ENCODE measurements at places on chromosomes 2 and 18.

GRCh38 chr2:144524118-144525009 is 4.4 kb upstream of the ZEB2 start:
- DNase-seq = no peak

- no peak for DNase-seq
These were observed 17.4 kb downstream of the FBLN7 start for GRCh38 chr2:112155331-112156151.

- DNase-seq = no peak
These were observed 159.9 kb downstream of the PDE1A start for GRCh38 chr2:182266909-182267308.

GRCh38 chr2:177667626-177668025 is 275.1 kb downstream of the AGPS start:
- no peak for DNase-seq

GRCh38 chr2:233082222-233082930 is 22.2 kb downstream of the INPP5D start:
- no peak for DNase-seq

GRCh38 chr2:48829036-48829435 is 73.5 kb upstream of the LHCGR start:
- DNase-seq = no peak

- no peak for DNase-seq
These were observed 151.0 kb downstream of the HDAC4 start for GRCh38 chr2:239249776-239250175.

All from stimulated activated CD8-positive, alpha-beta memory T cell treated with anti-CD3 and anti-CD28 coated beads, Interleukin-2, amount 100 ng/mL, for 48 hours (primary cell).